ENCODE measurements at places on chromosomes 1 and 21. TPM values are rescaled to one million over a fixed set of nuclear protein-coding genes. Genes with fewer than 3 reads are reported as not detected.

The PTAFR gene
- total RNA-seq, result 1.6 TPM

The ADCY10 gene
- total RNA-seq, result 0.18 TPM

DNA sequence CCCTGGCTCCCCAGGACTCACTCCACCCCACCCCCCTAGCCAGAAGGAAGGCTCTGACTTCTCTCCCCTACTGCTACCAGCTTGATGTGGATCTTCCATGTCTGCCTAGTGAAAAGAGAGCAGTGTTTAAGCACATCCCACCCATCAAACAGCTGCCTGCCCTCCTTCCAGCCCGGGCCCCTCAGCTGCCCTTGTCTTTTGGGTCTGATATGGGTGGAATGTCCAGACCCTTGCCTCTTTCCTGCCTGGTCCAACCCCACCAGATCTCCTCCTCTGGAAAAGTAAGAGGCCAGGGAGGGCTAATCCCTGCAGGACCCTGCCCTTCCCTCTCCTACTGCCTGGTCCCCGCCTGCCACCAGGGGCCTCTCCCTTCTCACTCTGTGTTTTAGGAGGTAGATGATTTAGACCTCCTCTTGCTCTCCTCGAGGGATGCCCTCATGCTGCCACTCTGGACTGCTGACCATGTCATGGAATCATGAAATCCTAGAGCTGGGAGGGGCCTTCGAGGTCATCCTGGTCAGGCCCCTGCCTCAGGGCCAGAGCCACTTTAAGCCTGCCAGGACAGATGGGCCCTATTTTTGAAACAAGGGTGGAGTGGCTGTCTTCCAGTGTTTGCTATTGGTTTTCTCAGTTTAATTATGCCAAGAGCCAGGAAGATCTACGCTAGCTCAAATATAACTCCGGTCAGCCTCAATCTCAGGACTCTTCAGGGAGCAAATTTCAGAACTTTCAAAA is 15.8 kb upstream of the HSPG2 start:
- DNase-seq, result peak; percentile 62

GRCh38 chr1:206136241-206136640 is 19.1 kb upstream of the AVPR1B start:
- DNase-seq, result no peak

DNA sequence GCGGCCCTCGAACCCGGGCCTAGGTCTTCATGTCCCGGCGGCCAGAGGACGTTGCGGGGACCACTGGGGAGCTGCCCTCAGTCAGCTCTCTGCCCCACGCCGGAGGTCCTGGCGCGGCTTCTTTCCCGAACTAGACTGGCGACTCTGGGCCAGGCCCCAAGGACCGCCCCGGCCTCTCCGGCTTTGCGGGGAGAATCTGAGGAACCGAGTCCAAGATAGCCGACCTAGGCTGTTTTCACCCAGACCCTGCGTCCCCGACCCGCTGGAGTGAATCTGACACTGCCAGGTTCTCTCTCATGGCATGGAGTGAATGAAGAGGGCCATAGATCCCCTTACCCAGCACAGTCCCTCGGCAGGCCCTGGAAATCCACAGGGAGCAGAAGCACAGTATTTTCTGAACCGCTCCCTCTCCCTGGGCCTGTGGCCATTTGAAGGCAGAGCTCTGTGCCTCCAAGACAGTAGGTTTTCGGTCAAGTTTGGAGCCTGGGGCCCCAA is 9.9 kb upstream of the BARHL2 start:
- no peak for DNase-seq

- DNase-seq, result peak; percentile 89
Observed at GRCh38 chr1:223707256-223708000, 4.9 kb upstream of the CAPN2 start.

DNA sequence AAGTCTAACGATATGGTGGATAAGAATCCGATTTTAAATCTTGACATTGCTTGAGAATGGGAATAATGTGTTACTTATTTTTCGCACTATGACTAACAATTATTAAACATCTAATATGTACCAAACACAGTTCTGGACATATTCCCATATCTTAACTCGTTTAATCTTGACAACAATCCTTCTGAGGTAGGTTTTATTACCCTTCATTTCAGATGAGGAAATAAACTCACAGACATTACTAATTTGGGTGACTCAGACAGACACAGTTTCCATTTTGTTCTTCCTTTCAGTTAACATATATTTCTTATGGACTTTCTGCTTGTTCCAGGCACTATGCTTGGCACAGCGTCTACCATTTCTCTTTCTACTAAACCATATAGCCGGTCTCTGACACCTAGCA is 244.8 kb downstream of the SMYD3 start:
- DNase-seq, result no peak

- DNase-seq, result peak; percentile 94
Observed at GRCh38 chr21:35366394-35367080, 317.4 kb upstream of the RUNX1 start.

GRCh38 chr1:95742591-95743089 is 508.6 kb downstream of the RWDD3 start:
- DNase-seq, result peak; percentile 50

The TAS1R1 gene
- 2.7 TPM for total RNA-seq

DNA sequence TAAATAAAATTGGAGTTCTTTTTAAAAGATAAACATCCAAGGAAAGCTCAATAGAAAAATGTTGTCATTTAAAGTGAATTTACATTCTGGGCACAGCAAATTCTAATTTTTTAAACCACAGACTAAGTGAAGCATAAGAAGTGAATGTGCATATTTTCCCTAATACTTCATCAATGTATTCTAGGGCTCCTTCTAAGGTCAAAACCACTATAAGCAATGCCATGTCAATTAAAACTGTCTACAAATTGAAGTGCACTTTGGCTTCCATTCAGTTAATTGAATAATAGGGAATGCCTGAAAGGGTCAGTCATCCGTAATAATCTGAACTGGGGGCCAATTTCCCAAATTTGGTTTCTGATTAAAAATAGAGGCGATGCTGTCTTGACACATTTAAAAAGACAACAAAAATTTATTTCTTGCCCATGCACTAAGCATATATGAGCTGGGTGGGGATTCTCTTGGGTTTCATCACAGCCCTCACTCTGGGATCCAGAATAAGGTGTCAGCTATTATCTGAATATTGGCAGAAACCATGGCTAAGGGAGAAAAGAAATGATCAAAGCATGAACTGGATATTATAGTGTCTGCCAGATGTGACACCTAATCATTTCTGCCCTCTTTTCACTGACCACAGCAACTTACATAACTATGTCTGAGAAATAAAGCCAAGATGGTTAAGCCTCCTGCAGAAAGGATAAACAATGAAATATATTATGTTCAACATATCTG is 660.6 kb upstream of the B3GALT2 start:
- DNase-seq, result peak; percentile 6

DNA sequence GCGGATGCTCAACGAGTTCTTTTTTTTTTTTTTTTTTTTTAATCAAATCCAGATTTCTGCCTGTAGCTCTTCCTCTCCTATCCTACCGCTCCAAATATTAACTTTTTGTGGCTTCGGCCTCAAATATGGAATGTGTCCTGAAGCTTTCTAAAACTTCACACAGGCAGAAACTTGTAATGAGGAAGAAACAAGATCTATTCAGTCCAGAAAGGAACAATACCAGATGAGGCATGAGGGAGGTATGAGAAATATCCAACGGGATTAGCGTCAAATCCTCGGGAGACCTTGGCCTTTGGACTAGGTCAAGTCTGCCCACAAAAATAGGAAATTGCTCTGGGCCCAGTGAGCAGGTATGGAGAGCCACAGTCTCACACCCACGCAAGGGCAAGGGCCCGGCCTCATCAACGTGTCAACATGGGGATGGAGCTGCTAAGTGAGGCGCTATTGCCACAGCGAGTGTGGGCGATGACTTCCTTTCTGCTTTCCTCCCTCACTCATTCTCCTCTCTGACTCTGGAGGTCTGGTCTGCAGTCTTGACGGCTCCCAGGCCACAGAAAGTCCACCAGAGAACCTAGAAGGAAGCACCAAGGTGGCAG is 66.6 kb downstream of the BCAR3 start:
- DNase-seq, result peak; percentile 74

The EFCAB7 gene
- total RNA-seq, result 9.8 TPM

The CCDC27 gene
- not detected for total RNA-seq

DNA sequence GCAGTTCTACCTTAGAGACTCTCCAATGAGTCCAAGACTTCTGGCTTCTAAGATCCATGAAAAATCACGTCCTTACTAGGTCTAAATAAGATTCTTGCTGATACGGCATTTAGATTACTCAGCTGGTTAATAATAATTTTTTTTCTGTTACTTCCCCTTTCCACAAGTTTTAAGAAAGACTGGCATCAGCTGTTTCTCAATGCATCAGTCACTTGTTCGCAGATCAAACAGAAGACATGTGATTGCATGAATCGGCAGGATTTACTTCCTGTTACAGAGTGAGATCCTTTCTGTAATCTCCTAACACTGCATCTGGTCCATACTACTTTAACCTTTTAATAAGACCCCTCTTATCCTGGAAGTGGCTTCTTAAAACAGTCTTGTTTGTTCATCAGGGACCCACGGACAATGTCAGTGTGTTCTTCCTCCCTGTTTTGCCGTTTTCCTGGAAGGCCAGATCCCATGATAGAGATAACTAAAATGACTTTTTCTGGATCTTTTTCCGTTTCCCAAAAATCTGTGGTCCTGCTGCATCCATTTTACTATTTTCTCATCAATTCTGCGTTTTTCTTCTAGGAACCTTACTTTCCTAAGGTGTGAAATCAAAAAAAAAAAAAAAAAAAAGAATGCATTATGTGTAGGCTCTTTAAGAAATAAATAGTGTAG is 6.1 kb downstream of the NPL start:
- DNase-seq, result peak; percentile 77

The TRIM45 gene
- 16.7 TPM for total RNA-seq

DNA sequence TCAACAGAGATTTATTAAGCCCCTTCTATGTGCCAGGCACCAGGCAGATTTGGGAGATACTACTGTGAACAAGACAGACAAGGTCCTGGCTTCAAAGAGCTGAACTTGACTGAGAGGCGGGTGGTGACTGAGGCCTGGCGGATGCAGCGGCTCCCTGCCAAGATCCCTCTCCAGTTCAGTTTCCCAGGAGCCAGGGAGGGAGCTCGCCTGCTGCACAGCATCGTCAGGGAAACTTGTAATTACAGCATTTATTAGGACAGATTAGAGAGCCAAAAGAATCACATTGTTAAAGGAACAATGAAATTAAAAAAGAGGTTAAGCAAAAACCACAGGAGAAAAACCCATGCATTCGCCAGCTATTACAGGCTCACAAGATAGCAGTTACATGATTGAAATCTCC is 55.3 kb downstream of the ETS2 start:
- peak; percentile 81 for DNase-seq

DNA sequence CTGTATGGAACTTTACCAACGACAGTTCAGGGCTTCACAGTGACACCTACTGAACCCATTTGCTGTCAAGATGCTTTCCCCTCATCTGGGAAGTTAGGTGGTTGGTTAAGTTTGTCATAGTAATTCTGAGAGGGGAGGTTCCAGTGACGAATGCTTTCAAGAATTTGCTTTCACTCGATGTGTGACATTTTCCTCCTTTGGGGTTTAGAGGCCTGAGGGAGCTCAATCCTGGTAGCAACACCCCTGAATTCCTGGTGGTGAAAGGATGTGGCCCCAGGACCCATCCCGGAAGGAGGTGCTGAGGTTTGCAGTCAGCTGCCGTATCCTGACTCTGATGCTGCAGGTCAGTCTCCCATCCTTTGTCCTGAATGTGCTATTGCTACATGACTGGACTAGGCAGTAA is 2.8 kb downstream of the PIGV start:
- DNase-seq, result no peak

The TLCD4 gene
- 11.1 TPM for total RNA-seq

DNA sequence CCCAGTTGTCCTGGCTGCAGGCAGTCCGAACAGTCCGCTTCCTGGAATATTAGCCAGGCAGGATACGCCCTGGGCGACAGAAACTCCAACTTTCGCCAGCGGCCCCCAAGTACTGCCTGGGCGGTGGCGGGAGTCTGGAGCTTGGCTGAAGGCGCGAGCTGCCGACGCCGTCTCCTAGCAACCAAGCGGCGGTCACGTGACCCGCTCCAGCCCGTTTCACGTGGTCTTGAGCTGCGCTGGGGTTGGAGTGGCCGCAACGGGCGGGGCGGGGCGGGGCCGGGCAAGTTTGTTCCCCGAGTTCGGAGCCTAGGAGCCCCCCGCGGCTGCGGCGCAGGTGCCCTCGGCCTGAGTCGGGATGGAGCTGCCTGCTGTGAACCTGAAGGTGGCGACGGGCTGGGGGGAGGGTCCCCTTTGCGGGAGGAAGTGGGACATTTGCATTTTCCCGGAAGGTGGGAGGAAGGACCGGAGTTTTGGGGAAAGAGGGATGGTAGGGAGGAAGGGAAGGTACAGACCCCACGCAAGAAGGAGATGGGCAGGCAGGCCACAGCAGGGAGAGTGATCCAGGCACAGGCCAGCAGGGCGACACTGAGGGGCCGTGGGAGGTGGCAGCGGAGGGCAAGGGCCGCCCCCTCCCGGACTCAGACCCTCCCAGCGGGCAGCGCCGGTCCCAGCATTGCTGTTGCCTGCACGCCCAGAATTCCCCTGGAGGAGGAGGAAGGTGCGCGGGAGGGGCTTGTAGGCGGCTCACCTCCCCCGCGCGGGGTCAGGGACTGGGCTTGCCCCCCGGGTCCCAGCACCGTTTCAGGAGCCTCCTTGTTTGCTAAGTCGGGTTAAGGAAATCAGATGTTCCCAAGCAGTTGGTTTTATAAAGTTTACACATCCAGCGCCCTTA is at the start of gene AGTRAP:
AGTRAP (plus strand) TSS at position 283 of the 892 bp plus-strand sequence; CDS start at position 356, 73 bp downstream.
- DNase-seq, result peak; percentile 98

Measured in muscle of leg (tissue), 16 donors.